ENCODE measurements at places on chromosomes 3 and 15.

- no peak for DNase-seq
Measured at GRCh38 chr3:57093971-57094535, 33.6 kb downstream of the SPATA12 start.

GRCh38 chr3:104768886-104769285, 597.8 kb upstream of the ALCAM start:
- DNase-seq, result no peak

DNA sequence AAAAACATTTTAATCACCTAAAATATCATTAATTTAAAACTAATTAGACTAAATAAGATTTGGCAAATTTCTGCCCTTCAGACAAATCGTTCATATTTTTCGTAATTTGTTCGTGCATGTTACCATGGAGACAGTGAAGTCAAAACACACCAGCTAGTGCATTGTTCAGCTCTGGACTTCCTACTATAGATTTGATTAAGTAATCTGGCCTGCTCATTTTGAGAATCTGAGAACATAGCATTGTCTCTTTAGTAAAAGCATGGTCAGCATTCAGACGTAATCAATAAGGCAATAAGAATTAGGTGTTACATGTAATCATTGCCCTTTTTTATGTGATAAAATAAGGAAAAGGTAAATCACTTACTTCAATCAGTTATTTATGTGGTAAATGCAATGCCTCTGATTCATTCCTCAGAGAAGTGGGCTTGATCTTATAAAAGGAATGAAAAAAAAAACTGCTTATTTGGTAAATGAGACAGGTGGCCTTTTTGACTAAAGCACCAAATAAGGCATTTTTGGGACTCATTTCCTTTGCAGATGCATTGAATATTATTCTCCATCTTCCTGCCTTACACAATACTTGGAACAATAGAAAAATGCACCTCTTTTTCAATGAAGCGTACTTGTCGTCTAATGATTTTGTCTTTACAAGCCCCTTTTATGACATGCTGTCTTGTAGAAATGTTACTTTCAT, 84.5 kb upstream of the FNDC3B start:
- DNase-seq, result no peak

- no peak for DNase-seq
Measured at GRCh38 chr15:77171221-77171967, 100.5 kb upstream of the TSPAN3 start.

- no peak for DNase-seq
Measured at GRCh38 chr15:83846847-83847246, 192.9 kb downstream of the ADAMTSL3 start.
